Psoas muscle (tissue), 8 donors: ENCODE measurements at places on chromosomes 5 and 9. TPM values are rescaled to one million over a fixed set of nuclear protein-coding genes. Genes with fewer than 3 reads are reported as not detected.

The LCN15 gene
- not detected for polyA plus RNA-seq

The TAF11L8 gene
- polyA plus RNA-seq: not detected

The PCDHB13 gene
- polyA plus RNA-seq: 0.06 TPM

The HCN1 gene
- 0.31 TPM for polyA plus RNA-seq

The BTNL9 gene
- polyA plus RNA-seq: 14.4 TPM

The CTXN3 gene
- polyA plus RNA-seq: 0.40 TPM

The RORB gene
- polyA plus RNA-seq: 0.03 TPM

The CCDC69 gene
- 180 TPM for polyA plus RNA-seq

The RIGI gene
- 1.4 TPM for polyA plus RNA-seq

The INSL6 gene
- polyA plus RNA-seq: not detected

The RFK gene
- 12.1 TPM for polyA plus RNA-seq

The FOXI1 gene
- polyA plus RNA-seq: not detected

The SLC6A19 gene
- 0.03 TPM for polyA plus RNA-seq

The PDLIM4 gene
- 3.0 TPM for polyA plus RNA-seq

The RUFY1 gene
- 22.8 TPM for polyA plus RNA-seq

The PHYKPL gene
- polyA plus RNA-seq: 27.5 TPM

The TNPO1 gene
- polyA plus RNA-seq: 15.0 TPM

The RANBP6 gene
- 6.5 TPM for polyA plus RNA-seq

The ZNG1F gene
- polyA plus RNA-seq: 3.7 TPM

The SLC12A2 gene
- 3.3 TPM for polyA plus RNA-seq

The KCNV2 gene
- not detected for polyA plus RNA-seq

The TUBB4B gene
- polyA plus RNA-seq: 389 TPM

The MYMK gene
- not detected for polyA plus RNA-seq

The SPATA31D4 gene
- not detected for polyA plus RNA-seq

The PAPPA gene
- 0.07 TPM for polyA plus RNA-seq

The RAB3C gene
- 0.91 TPM for polyA plus RNA-seq

The SPAG8 gene
- 0.25 TPM for polyA plus RNA-seq

The SLC4A9 gene
- polyA plus RNA-seq: not detected

The CDC14B gene
- polyA plus RNA-seq: 0.87 TPM

The SLC1A1 gene
- polyA plus RNA-seq: 1.0 TPM

The IFNA13 gene
- polyA plus RNA-seq: not detected

The MTX3 gene
- 11.5 TPM for polyA plus RNA-seq

The DND1 gene
- 0.61 TPM for polyA plus RNA-seq

The BNC2 gene
- 1.3 TPM for polyA plus RNA-seq

The RNF183 gene
- polyA plus RNA-seq: not detected

The TLE1 gene
- polyA plus RNA-seq: 46.7 TPM

The FAM219A gene
- polyA plus RNA-seq: 99.4 TPM

The DMRT2 gene
- polyA plus RNA-seq: 6.8 TPM

The TXNDC8 gene
- not detected for polyA plus RNA-seq

The LCN10 gene
- polyA plus RNA-seq: 4.0 TPM

The ADAMTS19 gene
- polyA plus RNA-seq: 0.08 TPM

The NKD2 gene
- 0.08 TPM for polyA plus RNA-seq

The OR1J2 gene
- polyA plus RNA-seq: not detected

The ASTN2 gene
- polyA plus RNA-seq: 3.3 TPM

The PCDHGA1 gene
- polyA plus RNA-seq: 0.27 TPM

The SPATA6L gene
- polyA plus RNA-seq: 0.12 TPM

The GPR150 gene
- 0.35 TPM for polyA plus RNA-seq

The AQP3 gene
- 3.1 TPM for polyA plus RNA-seq

The NAIP gene
- 0.57 TPM for polyA plus RNA-seq

The GTF3C4 gene
- 12.8 TPM for polyA plus RNA-seq

The DRD1 gene
- not detected for polyA plus RNA-seq

The CDH12 gene
- not detected for polyA plus RNA-seq

The C9orf43 gene
- polyA plus RNA-seq: 0.07 TPM

The PPP2CA gene
- polyA plus RNA-seq: 53.0 TPM

The RLN2 gene
- polyA plus RNA-seq: not detected

The MLLT3 gene
- polyA plus RNA-seq: 9.8 TPM

The PCDHB11 gene
- 0.13 TPM for polyA plus RNA-seq

The MAMDC2 gene
- polyA plus RNA-seq: 2.1 TPM
